RPMI7951 (cell line): ENCODE measurements at places on chromosomes 3 and 15. TPM values are rescaled to one million over a fixed set of nuclear protein-coding genes. Genes with fewer than 3 reads are reported as not detected.

HCN4 gene
- total RNA-seq, result not detected in 2 replicates

AP3B2 gene
- 1.4 and 1.7 TPM in 2 replicates for total RNA-seq

CFAP44 gene
- total RNA-seq, result 0.59 and 1.6 TPM in 2 replicates

PLA2G4E gene
- total RNA-seq, result not detected in 2 replicates

IQCF5 gene
- not detected in 2 replicates for total RNA-seq

SYNPR gene
- not detected in 2 replicates for total RNA-seq

GRM7 gene
- total RNA-seq, result not detected in 2 replicates

CNTN6 gene
- total RNA-seq, result not detected in 2 replicates

IMPG2 gene
- total RNA-seq, result under 0.01 TPM in 2 replicates

CLRN1 gene
- not detected in 2 replicates for total RNA-seq

ISG20 gene
- total RNA-seq, result 7.8 and 8.3 TPM in 2 replicates

CHL1 gene
- 0.10 and 0.12 TPM in 2 replicates for total RNA-seq

CFAP20DC gene
- total RNA-seq, result 11.3 and 12.0 TPM in 2 replicates

NUP210 gene
- 0.24 and 0.29 TPM in 2 replicates for total RNA-seq

UROC1 gene
- total RNA-seq, result not detected in 2 replicates

SNX22 gene
- total RNA-seq, result 0.12 and 0.29 TPM in 2 replicates

RBP2 gene
- not detected in 2 replicates for total RNA-seq

WDR76 gene
- 52.4 and 58.3 TPM in 2 replicates for total RNA-seq

HIGD2B gene
- total RNA-seq, result not detected in 2 replicates

C15orf40 gene
- total RNA-seq, result 20.2 and 32.9 TPM in 2 replicates

KPNA1 gene
- 33.3 and 34.7 TPM in 2 replicates for total RNA-seq

SERPINI2 gene
- not detected in 2 replicates for total RNA-seq

EDEM1 gene
- 17.3 and 18.4 TPM in 2 replicates for total RNA-seq

CHRNB4 gene
- not detected in 2 replicates for total RNA-seq

OXSR1 gene
- 50.9 and 58.8 TPM in 2 replicates for total RNA-seq

CCDC13 gene
- 0.20 and 0.48 TPM in 2 replicates for total RNA-seq

INSYN1 gene
- total RNA-seq, result not detected in 2 replicates

FAM227B gene
- total RNA-seq, result 6.4 and 7.7 TPM in 2 replicates

PTPN9 gene
- 22.4 and 27.8 TPM in 2 replicates for total RNA-seq

CKMT1B gene
- total RNA-seq, result not detected in 2 replicates

DUOXA2 gene
- total RNA-seq, result not detected in 2 replicates

MB21D2 gene
- 8.8 and 8.9 TPM in 2 replicates for total RNA-seq

TRPM1 gene
- total RNA-seq, result not detected in 2 replicates

GRAMD2A gene
- not detected in 2 replicates for total RNA-seq

GCSAM gene
- total RNA-seq, result not detected in 2 replicates

CLDN1 gene
- total RNA-seq, result 0.59 and 1.3 TPM in 2 replicates

GXYLT2 gene
- total RNA-seq, result 64.6 and 66.1 TPM in 2 replicates

EPHB3 gene
- total RNA-seq, result 4.0 and 5.5 TPM in 2 replicates

EIF5A2 gene
- 16.7 and 18.5 TPM in 2 replicates for total RNA-seq
